DMS 273 treated with DMSO at 0.1 percent for 48 hours (cell line): ENCODE measurements at places on chromosomes 3 and 15.

- no peak for DNase-seq
Measured at GRCh38 chr3:119376758-119377157, 82.6 kb downstream of the ARHGAP31 start.

- DNase-seq = peak; percentile 11
Measured at GRCh38 chr3:108818404-108818803, 4.2 kb upstream of the TRAT1 start.

- no peak for DNase-seq
Measured at GRCh38 chr3:28564211-28564610, 215.6 kb upstream of the AZI2 start.

DNA sequence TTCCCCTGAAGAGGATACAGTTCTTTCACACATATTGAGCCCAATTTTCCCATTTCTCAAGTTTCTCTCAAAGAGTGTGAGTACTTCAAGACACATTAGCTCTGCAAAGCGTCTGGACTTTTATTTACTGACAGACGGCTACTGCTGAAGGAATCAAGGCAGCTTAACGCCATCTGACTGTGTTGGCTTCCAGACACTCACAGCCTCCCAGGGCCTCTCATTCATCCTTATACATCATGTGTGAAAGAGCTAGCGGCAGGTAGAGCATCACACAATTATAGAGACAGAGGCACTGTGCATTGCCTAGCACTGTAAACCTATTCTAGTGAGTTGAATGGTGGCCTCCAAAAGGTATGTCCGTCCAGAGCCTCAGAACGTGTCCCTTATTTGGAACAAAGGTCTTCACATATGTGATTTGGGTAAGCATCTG, 284.1 kb upstream of the STT3B start:
- DNase-seq = no peak

DNA sequence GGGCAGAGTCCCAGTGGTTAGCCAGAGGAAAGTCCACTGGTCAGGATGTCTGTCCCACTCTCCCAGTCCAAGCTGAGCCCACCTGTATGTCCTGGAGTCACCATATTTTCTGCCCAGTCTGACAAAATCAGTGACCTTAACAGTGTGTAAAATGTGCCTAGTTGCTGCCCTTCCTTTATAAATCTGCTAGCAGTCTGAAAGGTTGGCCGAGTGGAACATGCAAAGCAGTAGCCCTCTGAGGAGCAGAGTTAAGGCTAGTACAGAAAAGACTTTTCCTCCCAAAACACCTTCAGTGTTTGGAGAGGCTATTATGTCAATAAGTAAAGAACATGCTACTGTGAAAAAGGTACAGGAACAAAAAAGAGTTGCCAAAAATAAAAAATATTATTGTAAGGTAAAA, 15.3 kb downstream of the TTC21A start:
- DNase-seq = no peak

DNA sequence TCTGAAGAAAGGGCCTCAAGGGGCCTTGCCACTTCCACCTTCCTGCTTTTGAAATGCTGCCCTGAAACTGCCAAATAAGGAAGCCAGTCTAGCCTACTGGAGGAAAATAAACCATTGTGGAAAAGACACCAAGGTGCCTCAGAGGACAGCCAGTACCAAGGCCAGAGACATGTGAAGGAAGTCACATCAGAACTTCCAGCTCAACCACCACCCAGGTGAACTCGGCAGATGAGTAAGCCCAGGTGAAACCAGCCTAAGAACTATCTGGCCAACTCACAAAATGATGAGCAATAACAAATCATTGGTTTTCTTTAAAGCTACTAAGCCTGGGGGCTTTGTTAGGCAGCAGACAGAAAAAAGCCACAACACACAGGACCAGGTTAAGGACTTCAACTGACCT, 103.0 kb downstream of the MAGI1 start:
- DNase-seq = no peak

DNA sequence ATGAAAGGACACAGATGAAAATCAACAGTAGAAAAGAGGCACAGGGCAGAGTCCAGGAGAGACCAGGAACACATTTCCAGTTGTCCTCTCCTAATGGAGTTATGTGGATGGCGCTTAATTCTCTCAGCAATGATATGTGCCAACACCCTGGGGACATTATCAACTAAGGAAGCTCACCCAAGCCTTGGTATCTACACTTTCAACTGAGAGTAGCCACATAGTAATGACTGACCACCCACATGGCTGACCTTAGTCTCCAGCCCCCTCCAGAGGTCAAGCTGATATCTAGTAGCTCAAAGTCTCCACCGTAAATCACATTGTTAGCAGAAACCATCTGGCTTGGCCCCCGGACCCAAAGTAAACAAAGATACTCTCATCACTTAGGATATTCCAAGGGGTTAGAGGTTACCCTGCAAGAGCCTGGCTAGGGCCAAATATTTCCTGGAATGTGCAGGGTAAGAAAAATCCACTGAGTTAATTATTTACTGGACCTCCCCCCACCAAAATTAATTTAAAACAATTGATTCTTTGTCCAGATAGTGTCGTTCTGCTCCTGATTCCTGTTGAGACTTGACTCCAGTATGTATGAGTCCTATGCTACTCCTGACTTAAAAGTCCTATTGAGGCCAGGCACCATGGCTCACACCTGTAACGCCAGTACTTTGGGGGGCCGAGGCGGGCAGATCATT, 24.8 kb downstream of the GABRR3 start:
- no peak for DNase-seq

DNA sequence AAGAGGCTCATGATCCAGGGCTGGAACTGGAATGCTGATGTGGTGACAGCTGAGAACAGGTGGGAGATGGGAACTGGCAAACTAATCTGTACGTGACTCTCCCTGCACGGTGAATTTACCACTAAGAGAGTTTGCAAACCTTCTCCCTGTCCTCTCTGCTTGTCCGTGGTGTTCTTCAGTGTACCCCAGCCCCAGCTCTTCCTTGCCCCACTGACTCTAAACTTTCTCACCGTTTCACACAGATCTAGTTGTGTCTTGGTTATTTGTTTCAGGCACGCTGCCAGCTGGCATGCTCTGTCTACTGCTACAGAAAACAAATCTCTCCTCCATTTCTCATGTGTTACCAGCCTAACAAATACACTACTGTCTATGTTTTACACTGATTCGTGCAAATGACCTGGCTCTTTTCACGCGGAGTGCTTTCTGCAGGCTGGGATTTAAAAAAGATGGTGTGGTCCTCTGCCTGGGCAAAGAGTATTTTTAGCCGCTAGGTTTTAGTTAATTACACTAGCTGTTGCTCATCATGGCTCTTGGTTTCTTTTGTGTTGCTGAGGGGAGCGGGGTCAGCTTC, 192.7 kb upstream of the LRIG1 start:
- DNase-seq = no peak

GRCh38 chr15:90009301-90010022, 8.3 kb downstream of the ZNF710 start:
- DNase-seq = no peak

- no peak for DNase-seq
Measured at GRCh38 chr3:107629566-107629965, 106.8 kb downstream of the BBX start.

- no peak for DNase-seq
Measured at GRCh38 chr3:45224824-45225464, 1.1 kb downstream of the TMEM158 start.

DNA sequence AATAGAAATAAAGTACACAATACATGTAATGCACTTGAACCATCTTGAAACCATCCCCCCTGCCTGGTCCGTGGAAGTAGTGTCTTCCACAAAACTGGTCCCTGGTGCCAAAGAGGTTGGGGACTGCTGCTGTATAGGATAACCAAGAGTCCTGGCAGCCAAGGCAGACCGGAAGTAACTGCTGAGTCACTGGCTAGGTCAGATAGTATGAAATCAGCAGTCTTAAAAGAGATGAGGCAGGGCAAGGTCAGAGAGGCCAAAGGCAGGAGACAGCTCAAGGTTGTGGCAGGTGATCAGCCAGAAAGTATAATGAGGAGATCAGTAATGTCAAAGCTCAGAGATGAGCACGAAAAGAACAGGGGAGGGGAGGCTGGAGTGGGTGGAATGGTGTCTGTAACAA, 60.2 kb downstream of the MAP3K13 start:
- no peak for DNase-seq

DNA sequence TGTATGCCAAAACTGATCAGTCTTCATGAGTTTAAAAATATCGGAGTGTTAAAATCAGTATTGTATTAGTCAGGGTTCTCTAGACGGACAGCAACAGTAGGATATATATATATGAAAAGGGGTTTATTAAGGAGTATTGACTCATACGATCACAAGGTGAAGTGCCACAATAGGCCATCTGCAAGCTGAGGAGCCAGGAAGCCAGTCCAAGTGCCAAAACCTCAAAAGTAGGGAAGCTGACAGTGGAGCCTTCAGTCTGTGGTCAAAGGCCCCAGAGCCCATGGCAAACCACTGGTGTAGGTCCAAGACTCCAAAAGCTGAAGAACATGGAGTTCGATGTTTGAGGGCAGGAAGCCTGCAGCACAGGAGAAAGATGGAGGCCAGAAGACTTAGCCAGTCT, 391.0 kb upstream of the CADM2 start:
- DNase-seq = no peak

DNA sequence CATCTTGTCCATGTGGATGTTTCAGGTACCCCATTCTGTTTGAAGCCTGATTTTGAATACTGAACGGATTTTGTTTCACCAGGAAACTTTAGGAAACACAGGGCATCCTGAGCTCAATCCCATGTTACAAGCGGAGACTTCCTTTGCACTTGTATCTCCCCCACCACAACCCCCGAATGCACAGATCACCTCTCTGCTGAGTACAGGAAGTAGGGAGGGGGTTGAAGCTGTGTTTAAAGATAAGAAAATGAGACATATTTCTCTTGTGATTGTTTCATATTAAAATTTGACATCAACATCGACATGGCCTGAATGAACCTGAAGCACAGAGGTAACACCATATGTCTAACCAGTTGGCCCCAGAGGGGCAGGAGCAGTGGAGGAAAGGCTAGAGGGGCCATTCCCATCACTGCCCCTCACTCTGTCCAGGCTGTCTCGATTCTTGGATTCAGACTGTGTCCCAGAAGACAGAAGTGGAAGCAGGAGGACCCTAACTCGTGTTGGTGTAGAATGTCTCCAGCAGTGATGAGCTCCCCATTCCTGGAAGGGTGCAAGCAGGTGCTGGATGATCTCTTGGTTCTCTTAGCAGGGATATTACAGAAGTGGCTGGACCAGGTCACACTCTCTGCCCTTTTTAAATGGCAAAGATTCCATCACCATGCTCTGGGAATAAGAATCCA, 59.6 kb upstream of the IQSEC1 start:
- no peak for DNase-seq

DNA sequence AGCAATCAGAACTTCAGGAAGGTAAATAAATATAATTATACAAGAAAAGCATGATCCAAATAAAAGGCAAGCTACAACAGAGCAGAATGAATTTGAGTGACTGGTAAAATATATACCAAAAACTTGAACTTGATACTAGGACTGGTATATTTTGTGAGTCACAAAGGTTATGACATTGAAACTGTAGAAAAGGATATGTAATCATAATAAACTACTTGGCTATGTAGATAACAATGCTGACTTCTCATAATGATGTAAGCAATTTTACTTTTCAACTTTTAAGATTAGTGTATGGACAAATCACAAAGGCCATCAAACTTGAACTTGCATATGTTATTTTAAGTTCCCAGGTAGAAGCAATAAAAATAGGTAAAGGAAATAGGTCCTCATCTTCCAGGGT, 384.5 kb upstream of the NECTIN3 start:
- no peak for DNase-seq

GRCh38 chr3:42504334-42505127, 2.1 kb downstream of the VIPR1 start:
- DNase-seq = no peak

GRCh38 chr15:37099319-37100108, 835 bp downstream of the MEIS2 start:
- DNase-seq = no peak

GRCh38 chr3:49358884-49359225, 702 bp upstream of the GPX1 start:
- no peak for DNase-seq

DNA sequence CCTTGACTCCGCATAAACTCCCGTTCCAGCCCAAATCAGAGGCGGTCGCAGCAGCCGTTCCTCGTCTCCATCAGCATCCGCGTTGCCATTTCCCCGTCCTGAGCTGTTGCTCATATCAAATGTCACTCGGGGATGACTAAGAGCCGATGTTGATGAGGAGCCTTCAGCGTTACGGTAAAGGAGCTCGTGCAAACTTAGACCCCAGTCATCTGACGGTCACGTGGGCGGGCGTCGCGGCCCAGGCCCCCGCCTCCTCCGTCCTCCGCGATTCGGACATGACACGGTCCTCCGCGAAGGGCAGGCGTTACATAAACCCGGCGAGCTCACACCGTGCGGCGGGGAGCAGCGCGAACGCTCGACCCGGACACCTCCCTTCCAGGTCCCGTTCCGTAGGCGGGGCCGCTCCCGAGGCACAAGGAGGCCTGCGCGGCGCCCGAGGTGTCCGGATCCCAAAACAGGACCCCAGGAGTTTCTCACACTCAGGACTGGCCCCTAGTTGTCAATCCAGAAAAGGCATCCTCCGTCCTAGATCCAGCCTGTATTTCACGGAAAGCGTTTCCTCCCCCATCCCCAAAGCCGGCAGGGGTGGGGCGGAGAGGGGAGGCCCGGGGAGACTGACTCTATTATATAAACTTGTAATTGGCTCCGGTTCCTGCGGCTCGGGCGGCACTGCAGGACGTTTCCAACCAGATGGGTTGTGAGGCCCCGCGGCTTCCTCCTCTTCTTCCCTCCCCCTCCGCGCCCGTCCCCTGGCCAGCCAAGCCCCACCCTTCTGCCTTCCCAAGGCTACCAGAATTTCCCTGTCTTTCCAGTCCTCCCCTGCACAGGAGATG, 100.0 kb upstream of the IGF1R start:
- DNase-seq = no peak

DNA sequence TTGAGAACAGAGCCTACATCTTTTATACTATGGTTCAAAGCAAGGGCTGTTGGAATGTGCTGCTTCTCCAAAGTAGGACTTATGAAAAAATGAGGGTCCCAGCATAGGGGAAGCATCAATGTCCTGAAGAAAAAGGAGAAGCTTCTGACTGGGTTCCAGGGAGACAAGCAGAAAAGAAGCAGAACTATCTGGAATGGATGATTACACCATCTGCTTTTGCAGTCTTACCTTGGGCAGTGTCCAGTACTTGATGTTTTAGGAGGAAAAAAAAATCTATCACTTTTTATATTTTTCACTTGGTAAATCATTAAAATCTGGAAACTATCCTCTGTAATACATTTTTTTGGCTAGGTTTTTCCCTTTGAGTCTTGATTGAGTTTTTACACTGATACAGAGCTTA, 57.9 kb upstream of the DPH6 start:
- no peak for DNase-seq
